ENCODE measurements at places on chromosomes 5 and 9.

GRCh38 chr5:989961-990530 is 18.6 kb upstream of the NKD2 start:
- DNase-seq, result no peak

DNA sequence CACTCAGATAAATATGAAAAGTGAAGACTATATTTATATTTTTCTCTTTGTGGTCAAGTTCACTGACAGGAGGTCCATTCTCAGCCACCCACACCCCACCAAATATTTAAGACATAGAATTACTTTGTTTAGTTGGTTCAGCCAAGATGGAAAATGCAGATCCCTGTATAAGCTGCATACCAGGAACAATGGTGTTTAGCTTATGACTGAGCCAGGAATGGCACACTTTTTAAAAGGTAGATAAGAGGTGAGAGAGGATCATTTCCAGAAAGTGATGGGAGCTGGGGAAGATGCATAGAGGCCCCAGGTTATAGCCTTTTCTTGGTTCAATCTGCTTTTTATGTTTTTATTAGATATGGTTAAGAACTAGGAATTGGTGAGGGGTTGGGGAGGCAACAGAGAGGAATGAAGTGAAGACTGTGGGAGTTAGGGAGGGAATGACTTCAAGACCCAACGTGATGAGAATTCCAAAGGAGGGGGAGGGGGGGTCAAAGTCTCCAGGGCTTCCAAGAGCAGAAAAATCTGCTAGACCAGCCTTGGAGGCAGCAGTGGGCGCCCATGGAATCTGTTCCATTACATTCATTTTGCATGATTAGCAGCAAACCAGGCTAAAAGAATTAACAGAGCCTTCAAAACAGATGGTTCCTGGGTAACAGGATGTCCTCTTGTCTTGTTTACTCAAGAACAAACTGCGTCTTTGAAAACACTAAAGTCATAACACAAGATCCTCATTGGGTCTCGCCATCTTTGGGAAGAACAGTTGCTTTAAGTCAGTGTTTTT is 95.2 kb downstream of the FGF1 start:
- no peak for DNase-seq

DNA sequence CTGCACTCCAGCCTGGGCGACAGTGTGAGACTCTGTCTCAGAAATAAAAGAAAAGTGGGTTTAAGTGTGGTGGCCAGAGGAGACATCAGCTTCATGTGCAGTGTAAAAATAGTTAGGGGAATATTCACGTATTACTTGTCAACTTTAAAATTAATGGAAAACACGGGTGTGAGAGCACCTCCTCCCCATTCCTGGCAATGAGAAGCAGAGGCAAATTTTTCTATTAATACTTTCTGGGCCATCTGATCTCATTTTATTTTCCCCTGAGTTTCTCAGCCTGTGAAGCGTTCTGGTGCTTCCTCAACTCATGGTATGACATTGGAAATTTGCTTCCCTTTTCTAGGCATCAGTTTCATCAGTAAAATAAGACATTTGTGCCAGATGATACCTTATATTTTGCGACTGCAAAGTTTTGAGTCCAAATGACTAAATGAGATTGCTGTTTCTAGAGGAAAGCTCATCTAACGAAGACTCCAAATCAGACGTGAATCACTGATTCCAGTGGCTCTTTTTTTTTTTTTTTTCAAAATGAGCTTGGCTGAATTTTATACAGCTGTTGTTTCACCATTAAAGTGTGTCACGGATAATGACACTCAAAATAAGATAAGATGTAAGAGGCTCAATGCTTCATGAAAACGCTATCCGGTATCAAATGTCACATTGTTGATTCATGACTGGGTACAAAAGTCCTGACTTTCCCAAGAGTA is 104.6 kb downstream of the MSX2 start:
- no peak for DNase-seq

- no peak for DNase-seq
Measured at GRCh38 chr5:126613941-126614592, 13.3 kb downstream of the PHAX start.

DNA sequence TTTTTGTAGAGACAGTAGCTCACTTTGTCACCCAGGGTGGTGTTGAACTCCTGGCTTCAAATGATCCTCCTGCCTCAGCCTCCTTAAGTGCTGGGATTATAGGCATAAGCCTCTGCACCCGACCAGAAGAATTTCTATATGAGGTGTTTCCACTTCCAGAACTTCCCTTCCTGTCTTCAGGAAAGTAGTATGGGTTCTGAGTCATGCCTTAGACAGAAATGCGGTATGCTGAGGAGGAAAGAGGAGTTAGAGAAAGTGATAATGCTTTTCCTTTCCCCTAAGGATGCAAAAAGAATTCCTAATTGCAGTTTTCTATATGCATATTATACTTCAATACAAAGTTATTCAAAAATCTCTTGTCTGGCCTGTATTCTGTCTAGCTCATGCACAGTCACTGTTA is 16.4 kb upstream of the ADAMTSL1 start:
- DNase-seq, result no peak

DNA sequence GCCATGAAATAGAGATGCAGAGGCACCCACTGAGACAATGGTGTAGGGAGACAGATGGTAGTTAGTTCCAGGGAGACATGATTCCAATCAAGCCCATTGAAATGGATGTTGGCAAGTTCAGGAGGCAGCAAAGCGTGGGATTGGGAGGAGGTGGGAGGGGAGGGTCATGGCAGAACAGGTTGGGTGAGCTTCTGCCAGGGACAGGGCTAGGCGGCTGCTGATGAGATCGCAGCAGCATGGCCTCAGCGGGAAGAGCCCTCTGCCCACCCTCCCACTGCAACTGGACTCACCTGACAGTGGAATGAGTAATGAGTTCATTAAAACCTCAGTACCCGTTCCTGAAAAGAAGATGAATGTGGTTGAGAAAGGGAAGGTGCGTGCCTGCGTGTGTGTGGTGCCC is 418.2 kb downstream of the CDK5RAP2 start:
- DNase-seq, result no peak

DNA sequence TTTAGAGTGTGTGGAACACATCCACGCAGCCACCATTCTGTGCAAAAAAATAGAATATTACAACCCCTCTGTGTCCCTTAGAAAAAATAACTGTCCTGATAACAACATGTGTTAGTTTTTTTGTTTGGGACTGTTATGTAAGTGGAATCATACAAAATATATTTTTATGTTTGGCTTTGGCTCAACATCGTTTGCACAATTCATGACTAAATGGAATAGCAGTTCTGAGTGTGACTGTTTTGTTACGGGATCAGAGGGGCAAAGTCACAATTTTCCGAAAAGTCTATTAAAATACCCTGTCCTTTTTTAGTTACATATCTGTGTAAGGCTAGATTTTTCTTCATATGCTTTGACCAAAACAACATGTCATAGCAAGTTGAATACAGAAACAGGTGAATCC is 12.8 kb downstream of the MTREX start:
- DNase-seq, result no peak
